ENCODE measurements at places on chromosomes 6 and 20. TPM values are rescaled to one million over a fixed set of nuclear protein-coding genes. Genes with fewer than 3 reads are reported as not detected.

Gene GMPR
- total RNA-seq, result 11.5 TPM

- no peak for DNase-seq
Observed at GRCh38 chr6:19013026-19013705, 626.0 kb downstream of the RNF144B start.

DNA sequence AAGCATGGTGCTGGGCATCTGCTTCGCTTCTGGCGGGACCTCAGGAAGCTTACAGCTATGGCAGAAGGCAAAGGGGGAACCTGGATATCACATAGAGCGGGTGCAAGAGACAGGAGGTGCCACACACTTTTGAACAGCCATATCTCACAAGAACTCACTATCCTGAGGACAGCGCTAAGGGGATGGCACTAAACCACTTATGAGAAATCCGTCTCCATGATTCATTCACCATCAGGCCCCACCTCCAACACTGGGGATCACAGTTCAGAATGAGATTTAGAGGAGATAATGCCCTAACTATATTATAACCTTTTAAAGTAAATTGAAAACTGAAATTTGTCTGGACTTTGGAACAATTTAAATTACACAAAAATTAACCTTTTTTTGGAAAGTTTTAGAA, 37.8 kb upstream of the SUMO4 start:
- no peak for DNase-seq

DNA sequence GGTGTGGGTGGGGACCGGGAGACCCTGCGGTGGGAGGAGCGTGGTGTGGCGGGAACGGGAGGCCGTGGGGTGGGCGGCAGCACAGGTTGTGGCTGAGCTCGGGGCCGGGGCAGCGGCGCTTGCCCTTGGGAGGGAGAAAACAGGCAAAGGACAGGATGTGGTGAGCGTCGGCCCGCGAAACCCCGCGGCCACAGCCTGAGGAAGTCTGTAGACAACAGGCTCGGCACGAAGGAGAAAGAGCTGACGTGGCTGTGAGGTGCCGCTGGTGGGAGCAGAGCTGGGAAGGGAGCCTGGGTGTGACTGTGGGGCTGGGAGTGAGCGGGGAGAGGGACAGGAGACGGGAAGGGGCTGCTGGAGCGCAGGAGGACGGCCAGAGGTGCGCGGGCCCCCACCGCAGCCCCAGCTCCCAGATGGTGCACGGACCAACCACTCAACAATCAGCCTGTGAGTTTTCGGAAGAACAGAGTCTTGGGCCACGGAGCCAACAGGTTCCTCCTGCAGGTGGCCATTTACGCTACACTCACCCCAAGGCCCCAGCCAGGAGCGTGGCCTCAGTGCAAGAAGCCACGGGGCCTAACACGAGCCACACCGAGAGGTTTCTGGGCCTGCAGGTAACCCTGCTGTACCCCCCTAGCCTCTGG, 202.8 kb downstream of the DLL1 start:
- peak; percentile 69 for DNase-seq
